Hepatocyte (in vitro differentiated cells): ENCODE measurements at places on chromosomes 4 and X.

- H3K27ac ChIP-seq: no peak overlapping the region
- no peaks in the 10 kb centered on the region for H3K36me3 ChIP-seq
- no peak for DNase-seq
- H3K4me3 ChIP-seq: no peak overlapping the region
- no peaks in the 10 kb centered on the region for H3K27me3 ChIP-seq
Measured at GRCh38 chr4:11710453-11711093, 281.9 kb upstream of the HS3ST1 start.

DNA sequence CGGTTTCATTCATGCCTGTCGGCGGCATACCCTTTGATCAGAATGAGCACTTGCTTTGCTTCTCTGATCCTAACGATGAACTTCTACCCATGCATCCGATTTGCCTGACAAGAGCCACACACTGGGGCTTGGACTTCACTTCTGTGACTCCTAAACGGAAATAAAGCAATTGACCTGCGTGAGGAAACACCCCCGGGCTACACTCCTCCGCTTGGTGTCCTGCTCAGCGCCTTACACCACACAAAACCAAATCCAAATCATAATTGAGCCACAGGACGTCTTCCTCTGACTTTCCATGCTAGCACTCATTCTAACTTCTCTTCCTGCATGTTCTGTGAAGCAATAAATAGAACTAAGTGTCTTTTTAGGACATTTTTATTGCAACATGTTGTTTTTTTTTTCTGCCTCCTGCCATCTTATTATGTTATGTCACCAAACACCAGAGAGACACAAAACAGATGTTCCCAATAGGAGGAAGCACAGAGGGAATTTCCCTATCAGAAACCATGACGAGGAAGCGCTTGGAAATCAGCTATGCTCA lies 110.8 kb upstream of the FAM9B start:
- no peak overlapping the region for H3K27ac ChIP-seq
- DNase-seq: no peak
- H3K4me3 ChIP-seq: no peak overlapping the region
- H3K4me1 ChIP-seq: no peaks in the 10 kb centered on the region
- H3K27me3 ChIP-seq: no peaks in the 10 kb centered on the region

- no peaks in the 10 kb centered on the region for H3K4me1 ChIP-seq
- no peaks in the 10 kb centered on the region for H3K36me3 ChIP-seq
- H3K27ac ChIP-seq: no peak overlapping the region
- H3K4me3 ChIP-seq: no peak overlapping the region
- H3K27me3 ChIP-seq: no peaks in the 10 kb centered on the region
Measured at GRCh38 chrX:41406201-41406600, 40.9 kb upstream of the NYX start.

DNA sequence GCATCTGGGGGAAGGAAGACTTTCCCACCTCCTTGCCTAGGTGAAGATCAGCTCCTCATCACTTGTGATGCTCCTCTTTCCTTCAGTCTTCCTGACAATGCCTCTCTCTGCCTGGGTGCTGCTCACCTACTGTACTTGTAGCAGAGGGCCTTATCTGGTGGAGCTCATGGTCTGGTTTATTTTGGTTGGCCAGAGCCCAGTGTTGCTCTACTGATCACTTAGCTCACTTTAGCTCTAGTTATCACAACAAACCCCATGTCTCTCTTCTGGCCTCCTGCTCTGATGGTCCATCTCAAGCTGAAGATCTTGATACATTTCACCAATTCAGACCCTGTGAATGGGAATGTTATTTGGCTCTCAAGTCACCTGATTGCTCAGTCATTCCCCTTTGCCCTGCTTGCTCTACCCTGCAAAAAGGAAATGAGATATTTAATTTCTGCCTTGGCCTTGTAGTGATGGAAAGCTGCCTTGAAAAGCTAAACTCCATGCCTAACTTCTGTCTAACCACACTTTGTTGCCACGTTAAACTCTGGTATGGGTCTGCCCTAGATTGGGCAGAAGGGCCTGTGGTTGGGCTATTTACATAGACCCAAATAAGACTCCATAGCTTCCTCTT lies 30.3 kb upstream of the ADH1C start:
- no peak for DNase-seq
- no peaks in the 10 kb centered on the region for H3K4me1 ChIP-seq
- H3K36me3 ChIP-seq: no peaks in the 10 kb centered on the region
- H3K27ac ChIP-seq: peak overlapping the region; percentile 72
- H3K27me3 ChIP-seq: no peaks in the 10 kb centered on the region
- no peak overlapping the region for H3K4me3 ChIP-seq

DNA sequence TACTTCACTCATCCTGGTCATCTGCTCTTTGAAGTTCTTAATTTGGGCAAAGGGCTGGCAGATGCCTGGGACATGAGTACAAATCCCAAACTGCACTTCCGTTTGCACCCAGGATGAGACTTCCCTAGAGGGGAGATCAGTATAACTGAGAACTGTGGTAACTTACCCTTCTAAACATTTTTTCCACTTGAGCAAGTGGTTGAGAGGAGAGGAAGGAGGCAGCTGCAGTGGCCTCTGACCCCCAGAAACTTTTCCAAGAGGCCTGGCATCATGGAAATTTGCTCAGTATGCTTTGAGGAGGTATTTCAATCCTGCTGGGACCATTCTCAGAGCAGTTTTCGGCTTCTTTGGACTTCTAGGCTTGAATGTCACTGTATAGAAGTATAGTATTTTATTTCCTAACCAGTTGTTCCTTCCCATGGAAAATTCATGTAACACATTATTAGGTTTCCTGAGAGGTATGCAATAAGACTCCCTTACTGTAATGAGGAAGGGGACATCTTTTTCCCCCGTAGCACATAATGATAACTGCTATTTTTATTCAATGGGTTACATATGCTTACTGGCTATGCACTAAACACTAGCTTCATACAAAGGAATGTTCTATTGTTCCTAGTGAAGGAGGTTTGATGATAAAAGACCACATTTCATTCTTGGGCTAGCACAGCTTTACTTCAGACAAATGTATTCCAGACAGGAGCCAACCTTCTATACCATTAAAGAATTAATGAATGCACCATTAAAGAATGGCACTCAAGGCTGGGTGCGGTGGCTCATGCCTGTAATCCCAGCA lies 129.3 kb downstream of the SHROOM3 start:
- peak overlapping the region; percentile 64 for H3K27ac ChIP-seq
- H3K4me1 ChIP-seq: peaks cover 20% of the 10 kb centered on the region
- H3K36me3 ChIP-seq: no peaks in the 10 kb centered on the region

DNA sequence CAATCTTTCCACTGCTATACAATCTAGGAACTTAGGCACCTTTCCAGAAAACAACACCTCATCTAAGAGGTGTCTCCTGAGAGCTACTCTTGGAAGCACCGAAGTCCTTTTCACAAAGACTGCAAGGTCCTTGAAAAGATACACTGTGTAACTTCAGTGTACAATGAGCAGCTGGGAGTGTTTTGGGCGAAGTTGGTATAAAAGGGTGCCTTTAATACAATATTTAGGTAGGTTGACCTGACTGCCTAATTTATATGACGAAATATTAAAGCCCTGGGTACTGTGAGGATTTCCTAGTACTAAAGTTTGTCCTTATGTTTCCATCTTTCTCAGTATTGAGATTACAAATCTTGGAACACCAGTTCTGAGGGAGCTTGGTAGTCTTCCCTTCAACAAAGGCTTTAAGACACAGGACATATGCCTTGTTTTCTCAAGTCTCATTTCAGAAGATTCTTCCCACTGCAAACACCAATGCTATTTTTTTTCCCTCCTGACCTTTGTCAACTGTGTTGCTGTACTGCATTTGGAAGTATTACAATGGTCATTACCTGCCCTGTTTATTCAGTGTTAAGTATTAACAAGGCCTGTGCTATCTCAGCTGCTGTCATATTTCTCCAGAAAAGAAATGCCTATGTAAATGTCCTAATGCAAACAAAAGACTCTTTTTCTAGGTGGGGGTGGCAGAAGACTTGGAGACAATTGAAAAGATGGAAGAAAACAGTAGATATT lies 134.2 kb downstream of the MAML3 start:
- peaks cover 35% of the 10 kb centered on the region for H3K4me1 ChIP-seq
- peak overlapping the region; percentile 91 for H3K27ac ChIP-seq
- H3K27me3 ChIP-seq: no peaks in the 10 kb centered on the region
- no peaks in the 10 kb centered on the region for H3K36me3 ChIP-seq
- no peak overlapping the region for H3K4me3 ChIP-seq
- DNase-seq: peak; percentile 58

DNA sequence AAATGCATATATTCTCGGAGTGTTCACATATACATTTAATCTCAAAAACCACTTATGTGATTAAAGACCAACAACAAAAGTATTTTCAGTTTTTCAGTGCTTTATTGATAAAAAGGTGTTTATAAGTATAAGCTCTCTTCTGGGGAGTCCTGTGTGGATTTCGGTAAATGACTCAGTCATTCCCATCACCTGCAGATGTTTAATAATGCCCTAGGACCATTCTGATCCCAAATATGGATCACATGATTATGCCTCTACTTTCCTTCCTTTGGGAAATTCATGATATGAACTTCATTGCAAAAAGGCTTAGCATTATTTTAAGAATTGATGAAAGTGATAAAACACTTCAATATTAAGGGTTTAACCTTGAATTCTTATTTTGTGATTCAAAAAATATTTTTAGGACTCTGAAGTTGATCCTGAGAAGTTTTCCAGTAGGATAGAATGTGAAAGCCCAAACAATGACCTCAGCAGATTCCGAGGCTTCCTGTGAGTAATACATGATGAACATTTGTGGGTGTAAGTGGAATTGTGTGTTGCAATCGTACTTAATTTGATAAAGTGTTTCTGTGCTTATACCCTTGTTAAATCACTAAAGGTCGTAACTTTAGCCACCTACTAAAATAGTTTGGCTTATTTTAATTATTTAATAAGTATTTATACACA lies 40.2 kb downstream of the ATP10D start:
- H3K27me3 ChIP-seq: no peaks in the 10 kb centered on the region
- H3K27ac ChIP-seq: no peak overlapping the region
- peaks cover 5% of the 10 kb centered on the region for H3K36me3 ChIP-seq
- no peak overlapping the region for H3K4me3 ChIP-seq
- no peaks in the 10 kb centered on the region for H3K4me1 ChIP-seq
- DNase-seq: peak; percentile 11

- H3K4me3 ChIP-seq: no peak overlapping the region
- no peaks in the 10 kb centered on the region for H3K27me3 ChIP-seq
- no peak for DNase-seq
- peaks cover 4% of the 10 kb centered on the region for H3K4me1 ChIP-seq
- no peaks in the 10 kb centered on the region for H3K36me3 ChIP-seq
Measured at GRCh38 chr4:6580353-6580752, 5.4 kb downstream of the MAN2B2 start.

GRCh38 chrX:153968255-153968654 lies 3.4 kb downstream of the HCFC1 start:
- H3K27me3 ChIP-seq: no peaks in the 10 kb centered on the region
- DNase-seq: no peak
- H3K36me3 ChIP-seq: no peaks in the 10 kb centered on the region
- H3K27ac ChIP-seq: no peak overlapping the region
- H3K4me3 ChIP-seq: no peak overlapping the region

DNA sequence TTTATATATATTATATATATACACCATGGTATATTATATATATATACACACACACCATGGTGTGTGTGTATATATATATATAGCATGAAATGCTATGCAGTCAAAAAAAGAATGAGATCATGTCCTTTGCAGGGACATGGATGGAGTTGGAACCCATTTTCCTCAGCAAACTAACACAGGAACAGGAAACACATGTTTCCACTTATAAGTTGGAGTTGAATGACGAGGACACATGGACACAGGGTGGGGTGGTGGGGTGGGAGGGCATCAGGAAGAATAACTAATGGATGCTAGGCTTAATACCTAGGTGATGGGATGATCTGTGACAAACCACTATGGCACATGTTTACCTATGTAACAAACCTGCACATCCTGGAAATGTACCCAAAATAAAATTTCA lies 293.6 kb upstream of the NDST3 start:
- H3K4me3 ChIP-seq: no peak overlapping the region
- no peaks in the 10 kb centered on the region for H3K36me3 ChIP-seq
- H3K27ac ChIP-seq: no peak overlapping the region
- no peak for DNase-seq
- no peaks in the 10 kb centered on the region for H3K27me3 ChIP-seq

DNA sequence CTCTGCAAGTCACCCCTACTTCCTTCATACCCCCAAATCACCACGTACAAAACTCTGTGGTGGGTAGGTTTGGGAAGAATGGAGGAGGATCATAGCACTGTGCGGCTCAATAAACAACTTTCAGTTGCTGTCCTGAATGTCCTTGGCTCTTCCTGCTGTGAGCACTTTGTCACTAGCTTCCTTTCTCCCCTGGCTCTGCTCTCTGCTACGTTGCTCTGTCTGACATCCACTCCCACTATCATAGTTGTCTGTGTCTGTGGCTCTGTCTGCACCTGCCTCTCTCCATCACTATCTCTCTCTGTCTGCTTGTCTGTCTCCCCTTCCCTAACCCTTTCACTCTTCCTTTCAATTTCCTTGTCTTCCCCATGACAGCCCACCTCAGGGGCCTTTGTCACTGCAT lies 21.2 kb upstream of the SMPX start:
- no peaks in the 10 kb centered on the region for H3K36me3 ChIP-seq
- no peak for DNase-seq
- H3K4me1 ChIP-seq: no peaks in the 10 kb centered on the region
- H3K27ac ChIP-seq: no peak overlapping the region

DNA sequence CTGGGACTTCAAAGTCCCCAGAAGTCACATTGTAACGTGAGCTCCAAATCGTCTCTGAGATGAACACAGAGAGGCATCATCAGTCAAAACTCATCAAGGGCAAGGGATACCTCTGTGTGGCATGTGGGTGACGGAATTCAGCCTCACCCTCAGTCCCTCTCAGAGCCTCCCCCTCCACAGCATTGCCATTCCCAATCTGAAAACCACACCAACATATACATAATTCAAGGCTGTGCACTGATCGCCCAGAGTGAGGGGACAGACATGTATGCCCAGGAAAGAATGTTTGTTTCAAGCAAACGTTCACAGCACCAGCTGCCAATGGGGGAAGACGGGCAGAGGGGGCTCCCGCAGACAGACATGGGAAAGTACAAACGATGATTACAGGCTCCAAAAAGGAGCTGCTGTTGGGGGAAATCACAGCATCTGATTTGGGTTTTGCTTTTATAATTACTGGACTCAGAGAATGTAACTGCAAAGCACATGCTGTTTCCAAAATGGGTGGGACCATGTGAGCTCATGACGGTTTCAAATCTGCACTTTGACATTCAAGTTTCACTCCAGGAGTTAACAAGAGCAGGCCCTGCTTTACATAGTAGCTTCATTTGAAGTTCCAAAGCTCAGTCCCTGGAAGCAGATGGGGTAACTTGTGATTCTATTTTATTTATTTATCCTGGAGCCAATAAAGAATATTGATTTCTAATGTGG lies 88.3 kb downstream of the CLCN4 start:
- no peaks in the 10 kb centered on the region for H3K27me3 ChIP-seq
- H3K36me3 ChIP-seq: no peaks in the 10 kb centered on the region
- H3K4me3 ChIP-seq: no peak overlapping the region
- no peaks in the 10 kb centered on the region for H3K4me1 ChIP-seq
- H3K27ac ChIP-seq: no peak overlapping the region

GRCh38 chr4:5238173-5238572 lies 186.9 kb downstream of the STK32B start:
- no peaks in the 10 kb centered on the region for H3K36me3 ChIP-seq
- H3K27ac ChIP-seq: no peak overlapping the region
- no peaks in the 10 kb centered on the region for H3K27me3 ChIP-seq
- DNase-seq: no peak
- no peak overlapping the region for H3K4me3 ChIP-seq
- no peaks in the 10 kb centered on the region for H3K4me1 ChIP-seq

GRCh38 chr4:6204098-6204497 lies 3.7 kb upstream of the JAKMIP1 start:
- H3K36me3 ChIP-seq: no peaks in the 10 kb centered on the region
- H3K4me3 ChIP-seq: no peak overlapping the region
- H3K4me1 ChIP-seq: peaks cover 2% of the 10 kb centered on the region
- DNase-seq: no peak
